Stimulated activated CD8-positive, alpha-beta memory T cell treated with anti-CD3 and anti-CD28 coated beads, Interleukin-7, amount 100 ng/mL, for 1 hour (primary cell): ENCODE measurements at places on chromosomes 4 and X.

DNA sequence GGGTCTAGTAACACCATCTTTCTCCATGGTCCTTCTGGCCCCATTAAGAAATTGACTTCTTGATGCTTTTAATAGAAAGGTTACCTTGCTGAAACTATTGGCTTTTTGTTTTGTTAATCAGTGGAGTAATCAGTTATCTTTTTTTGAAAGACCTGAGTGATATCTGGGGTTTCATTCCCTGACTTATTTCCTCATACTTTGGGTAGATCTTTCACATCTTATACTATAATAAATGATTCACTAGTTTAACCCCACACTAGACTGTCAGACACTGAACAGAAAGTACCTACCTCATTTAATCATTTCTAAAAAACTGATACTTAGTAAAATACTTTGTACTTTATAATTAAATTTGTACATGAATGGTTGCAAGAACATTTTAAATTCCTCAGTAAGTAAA lies 1021.1 kb downstream of the STIM2 start:
- no peak for DNase-seq

DNA sequence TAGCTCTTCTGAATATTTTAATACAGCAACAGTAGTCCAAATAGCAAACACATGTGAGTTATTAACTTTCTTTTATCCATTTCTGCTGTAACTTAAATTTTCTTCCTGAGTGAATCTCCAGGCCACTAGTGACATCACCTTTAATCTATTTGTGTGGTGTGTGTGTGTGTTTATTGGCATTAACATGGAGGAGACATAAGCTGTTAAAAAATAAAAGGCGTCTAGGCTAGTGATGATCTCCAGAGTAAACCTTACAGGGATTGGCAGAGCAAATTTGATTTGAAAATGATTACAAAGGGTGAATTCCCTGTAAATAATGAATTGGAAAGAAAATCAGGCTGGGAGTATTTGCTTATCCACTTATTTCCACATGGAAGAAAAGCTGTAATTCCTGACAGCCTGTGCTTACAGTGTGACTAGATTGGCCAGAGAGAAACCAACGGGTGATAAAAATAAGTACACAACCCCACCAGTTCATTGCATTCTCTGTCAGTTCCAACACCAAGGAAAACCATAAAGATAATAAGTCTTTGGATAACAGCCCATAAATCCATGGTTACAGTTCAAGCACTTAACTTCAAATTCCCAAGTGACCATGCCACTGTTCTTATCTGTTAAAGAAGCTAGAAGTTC lies 186.1 kb downstream of the ENOX2 start:
- no peak for DNase-seq

GRCh38 chr4:55396308-55397125 lies 760 bp downstream of the TMEM165 start:
- no peak for DNase-seq

GRCh38 chrX:152642931-152643564 lies 5.4 kb downstream of the GABRQ start:
- no peak for DNase-seq

GRCh38 chr4:81631958-81632441 lies 160.3 kb upstream of the RASGEF1B start:
- no peak for DNase-seq

DNA sequence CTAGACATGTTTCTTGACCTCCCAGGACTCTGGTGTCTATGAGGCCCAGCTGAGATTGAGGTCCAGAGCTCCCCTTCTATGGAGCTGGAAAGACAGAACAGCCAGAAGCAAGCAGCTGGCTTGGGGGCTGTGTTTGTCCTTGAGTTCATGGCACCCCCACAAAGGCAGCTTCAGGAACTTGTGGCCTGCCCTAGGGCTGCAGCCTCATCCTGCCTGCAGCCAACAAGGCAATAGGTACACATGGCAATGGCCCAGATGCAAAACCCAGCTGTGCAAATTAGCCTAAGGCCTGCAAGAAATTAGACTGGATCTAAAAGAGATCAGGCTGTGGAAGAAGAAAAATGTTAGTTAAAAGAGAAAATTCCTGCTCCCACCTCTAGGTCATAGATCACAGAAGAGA lies 131.7 kb upstream of the NALF2 start:
- DNase-seq = no peak

DNA sequence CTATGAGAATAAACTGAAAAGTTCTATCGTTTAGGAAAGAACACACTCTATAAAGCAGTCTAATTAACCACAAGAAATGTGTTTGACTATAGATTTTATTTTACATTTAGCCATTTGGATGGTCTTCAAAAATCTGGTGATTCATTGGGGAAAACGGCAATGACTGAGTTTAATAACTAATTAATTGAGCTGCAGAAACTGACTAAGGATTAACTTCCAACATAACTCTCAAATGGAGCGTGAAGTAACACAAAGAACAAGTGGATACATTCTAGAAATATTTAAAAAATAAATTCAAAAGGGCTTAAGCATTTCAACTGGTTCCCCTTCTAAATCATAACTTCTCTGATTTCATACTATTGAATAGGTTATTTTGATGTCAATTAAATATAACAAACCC lies 1582.4 kb downstream of the PCDH18 start:
- DNase-seq = no peak

DNA sequence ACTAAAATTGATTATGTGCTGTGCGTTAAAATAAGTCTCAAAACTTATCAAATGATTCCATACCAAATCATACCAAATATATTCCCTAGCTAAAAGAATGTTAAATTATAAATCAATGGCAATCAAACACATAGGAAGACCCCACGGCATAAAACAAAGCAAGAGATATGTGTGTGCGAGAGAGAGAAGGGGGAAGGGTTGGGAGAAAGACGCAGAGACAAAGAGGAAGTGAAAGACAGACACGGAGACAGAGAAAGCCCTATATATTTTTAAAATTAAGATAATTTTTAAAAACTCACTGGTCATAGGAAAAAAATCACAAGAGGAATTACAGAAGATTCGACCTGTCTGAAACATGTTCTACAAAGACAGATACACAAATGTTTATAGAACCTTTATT lies 371.4 kb downstream of the NLGN4X start:
- DNase-seq = no peak

DNA sequence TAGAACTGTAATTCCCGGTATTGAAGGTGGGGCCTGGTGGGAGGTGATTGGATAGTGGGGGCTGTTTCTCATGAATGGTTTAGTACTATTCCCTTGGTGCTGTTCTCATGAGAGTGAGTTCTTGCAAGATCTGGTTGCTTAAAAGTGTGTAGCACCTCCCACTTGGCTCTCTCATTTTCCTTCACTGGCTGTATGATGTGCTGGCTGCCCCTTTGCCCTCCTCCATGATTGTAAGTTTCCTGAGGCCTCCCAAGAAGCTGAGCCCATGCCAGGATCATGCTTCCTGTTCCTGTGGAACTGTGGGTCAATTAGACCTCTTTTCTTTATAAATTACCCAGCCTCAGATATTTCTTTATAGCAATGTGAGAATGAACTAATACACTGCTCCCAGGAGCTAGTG lies 8.7 kb downstream of the ANXA10 start:
- no peak for DNase-seq

- DNase-seq = no peak
These were observed 12.5 kb downstream of the SEC24D start for GRCh38 chr4:118823471-118823870.

- DNase-seq = no peak
These were observed 709 bp upstream of the CLOCK start for GRCh38 chr4:55547466-55547770.

DNA sequence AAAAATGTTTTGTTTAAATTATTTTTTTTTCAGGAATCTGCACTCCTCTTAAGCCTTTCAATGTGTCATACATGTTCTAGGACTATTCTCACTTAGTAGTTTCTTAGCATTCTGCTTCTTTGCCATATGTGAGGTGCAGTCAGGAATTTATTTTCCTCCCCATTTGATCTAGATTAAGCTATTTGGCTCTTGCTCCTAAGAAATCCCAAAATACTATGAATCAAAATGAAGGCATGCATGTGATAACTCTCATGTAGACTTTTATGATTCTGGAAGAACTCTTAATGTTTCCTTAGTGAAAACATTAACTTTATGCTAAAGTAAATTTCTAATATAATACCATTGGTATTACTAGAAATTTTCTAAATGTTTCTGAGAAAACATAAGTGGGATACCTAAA lies 664.5 kb downstream of the RAPGEF2 start:
- no peak for DNase-seq

- DNase-seq = no peak
These were observed 10.6 kb upstream of the ANXA5 start for GRCh38 chr4:121707344-121707743.

DNA sequence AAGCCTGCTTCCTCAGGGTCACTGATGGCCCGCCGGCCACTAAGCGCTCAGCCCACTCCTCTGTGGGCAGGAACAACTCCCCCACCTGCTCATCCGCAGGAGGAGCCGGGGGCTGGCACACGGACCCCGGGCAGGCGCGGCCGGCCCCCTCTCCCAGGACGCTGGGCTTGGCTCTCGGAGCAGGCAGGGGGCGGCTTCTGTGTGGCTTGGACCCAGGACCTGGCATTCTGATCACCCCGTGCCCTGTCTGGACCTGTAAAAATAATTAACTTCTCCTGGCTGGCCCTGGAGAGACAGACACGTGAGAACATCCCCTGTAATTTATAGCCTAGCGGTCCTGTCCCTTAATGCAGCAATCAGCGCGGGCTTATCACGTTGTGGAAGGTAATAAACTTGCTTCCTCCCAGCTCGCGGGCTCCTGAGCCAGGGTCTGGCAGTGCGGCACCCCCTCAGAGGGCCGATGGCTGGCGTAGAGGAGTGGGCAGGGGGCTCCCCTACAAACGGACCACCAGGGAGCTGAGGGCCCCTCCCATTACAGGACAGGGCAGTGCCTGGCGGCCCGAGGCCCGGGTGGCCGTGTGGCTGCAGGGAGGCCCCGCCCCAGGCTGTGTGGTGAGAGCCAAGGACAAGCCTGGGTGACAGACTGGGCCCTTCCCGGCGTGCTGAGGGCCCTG lies 84.5 kb upstream of the NKX1-1 start:
- DNase-seq = no peak

- no peak for DNase-seq
These were observed 359.1 kb downstream of the ZNF674 start for GRCh38 chrX:46185923-46186810.

DNA sequence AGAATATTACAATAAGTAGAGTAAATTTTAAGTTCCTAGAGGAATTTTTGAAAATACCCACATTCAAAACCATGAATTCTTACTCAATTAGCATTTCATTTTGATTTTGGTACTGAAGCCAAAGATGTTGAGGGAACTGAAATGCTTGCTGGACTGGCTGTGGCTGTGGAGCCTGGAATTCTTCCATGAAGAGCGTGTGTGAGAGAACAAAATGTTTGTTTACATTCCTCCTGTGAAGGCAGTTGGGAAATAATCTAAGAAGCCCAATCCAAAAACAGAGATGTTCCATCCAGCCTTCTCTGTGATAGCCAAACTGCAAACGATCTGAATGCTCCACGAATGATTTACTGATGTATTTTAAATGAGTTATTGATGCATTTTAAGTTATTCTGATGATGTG lies 3.8 kb upstream of the ADH1B start:
- DNase-seq = no peak

DNA sequence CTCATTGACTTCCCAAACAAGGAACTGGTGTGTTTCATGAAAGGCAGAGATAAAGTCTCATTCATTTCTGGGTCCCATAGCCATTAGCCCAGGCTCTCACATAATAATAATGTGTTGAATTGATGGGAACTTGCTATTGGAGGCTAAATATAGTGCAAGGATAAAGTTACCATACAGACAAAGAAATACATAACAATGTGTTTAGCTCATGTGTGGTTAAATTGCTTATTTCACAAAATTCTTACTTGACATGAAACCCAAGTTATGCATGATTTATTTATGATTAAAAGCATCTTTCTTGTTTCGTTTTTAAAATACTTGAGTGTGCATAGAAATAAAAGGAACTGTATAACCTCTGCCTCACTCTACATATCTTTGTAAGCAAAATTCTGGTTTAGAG lies 37.3 kb upstream of the LPAR4 start:
- no peak for DNase-seq
